T-helper 17 cell (primary cell): ENCODE measurements at places on chromosomes 7 and 10.

- no peak for DNase-seq
Observed at GRCh38 chr10:49379596-49380410, 16.1 kb downstream of the DRGX start.

DNA sequence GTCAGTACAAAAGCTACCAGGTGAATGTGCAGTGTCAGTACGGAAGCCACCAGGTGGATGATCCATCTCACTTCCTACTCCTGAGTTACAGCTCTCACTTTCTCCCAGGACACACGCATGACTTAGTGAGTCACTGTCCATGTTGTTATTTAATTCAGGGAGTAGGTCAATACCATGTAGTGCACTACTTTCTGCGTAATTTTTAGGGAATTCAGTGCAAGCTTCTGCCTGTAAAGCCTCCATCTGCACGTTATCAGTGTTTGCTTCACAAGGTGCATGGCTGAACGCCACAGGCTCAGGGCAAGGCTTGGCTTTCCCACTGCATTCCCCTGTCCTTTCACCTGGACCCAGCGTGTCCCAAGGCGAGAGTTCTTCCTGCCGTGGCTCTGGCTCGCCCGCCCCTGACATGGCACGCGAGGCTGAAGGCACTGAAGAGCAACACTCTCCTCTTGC lies 59.5 kb downstream of the LARP4B start:
- no peak for DNase-seq

DNA sequence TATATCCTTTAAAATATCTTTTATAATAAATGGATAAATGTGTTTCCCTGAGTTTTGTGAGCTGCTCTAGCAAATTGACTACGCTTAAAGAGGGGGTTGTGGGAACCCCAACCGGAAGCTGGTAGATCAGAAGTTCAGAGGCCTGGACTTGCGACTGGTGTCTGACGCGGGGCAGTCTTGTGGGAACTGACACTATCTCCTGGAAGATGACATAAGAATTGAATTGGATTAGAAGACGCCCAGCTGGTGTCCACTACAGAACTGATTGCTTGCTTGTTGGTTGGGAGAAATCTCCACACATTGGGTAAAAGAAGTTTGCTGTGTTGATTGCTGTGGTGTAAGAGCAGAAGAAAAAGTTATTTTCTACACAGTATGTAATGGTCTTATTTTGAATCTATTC lies 51.1 kb upstream of the AHR start:
- DNase-seq, result no peak

DNA sequence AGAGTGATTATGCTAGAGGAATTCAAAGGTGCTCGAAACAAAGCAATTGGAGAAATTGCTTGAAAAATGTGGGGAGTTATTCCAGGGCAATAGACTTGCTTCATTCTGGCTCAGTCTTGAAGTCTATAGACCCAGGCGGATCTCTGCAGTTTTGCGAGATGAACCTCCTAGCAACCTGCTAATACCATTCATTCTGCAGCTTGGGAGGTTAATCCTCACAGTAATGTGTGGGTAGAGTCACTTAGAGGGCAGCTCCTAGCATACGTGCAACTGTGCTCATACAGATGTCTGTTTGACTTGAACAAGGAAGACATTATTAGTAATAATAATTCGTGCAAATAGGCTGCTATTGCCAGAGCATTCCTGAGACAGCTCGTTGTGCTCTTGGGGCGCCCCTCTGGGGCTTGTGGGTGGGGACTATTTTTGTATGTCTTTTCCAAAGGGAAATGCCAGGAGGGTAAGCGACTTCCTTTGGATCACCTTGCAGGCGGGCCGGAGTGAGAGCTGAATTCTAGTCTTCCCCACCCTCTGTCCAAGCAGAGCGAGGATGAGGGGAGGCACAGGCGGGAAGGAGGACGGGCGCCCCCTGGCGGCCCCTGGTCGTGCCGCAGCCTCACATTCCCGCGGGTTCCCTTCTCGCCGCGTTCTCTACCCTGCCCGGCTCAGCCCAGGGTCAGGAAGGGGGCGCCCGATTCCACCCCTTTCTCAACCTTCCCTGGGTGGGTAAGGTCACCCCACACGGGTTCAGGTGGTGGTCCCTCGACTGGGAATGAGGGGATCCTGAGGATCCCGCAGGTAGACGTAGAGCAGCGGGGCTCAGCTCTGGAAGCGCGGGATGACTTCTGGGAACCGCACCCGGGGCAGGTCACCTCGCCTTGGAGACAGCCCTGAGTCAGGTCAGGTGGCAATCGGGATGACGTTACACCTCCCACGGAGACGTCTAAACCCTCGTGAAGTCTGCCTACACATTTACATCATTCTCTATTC lies 241.5 kb downstream of the PHTF2 start:
- DNase-seq, result peak; percentile 50

DNA sequence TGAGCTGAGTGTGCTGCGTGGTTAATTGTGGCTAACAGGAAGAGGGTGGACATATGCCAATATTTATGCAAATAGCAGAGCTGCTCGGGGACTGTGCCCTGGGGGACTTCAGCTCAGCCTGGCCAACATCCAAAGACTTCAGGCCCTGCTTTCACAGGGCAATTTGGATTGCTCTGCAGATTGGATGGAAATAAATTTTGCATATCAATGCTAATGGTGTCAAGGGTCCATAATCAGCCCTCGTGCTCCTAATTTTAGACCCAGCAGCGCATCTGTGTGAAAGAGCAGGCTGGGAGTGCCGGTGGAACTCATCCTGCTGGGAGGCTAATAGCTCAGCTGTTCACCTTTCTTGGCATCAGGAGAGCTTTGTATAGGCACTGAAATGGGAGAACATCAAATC lies 270.1 kb downstream of the TCERG1L start:
- DNase-seq, result no peak

GRCh38 chr7:34184466-34184865 lies 279.1 kb downstream of the BMPER start:
- DNase-seq, result no peak

DNA sequence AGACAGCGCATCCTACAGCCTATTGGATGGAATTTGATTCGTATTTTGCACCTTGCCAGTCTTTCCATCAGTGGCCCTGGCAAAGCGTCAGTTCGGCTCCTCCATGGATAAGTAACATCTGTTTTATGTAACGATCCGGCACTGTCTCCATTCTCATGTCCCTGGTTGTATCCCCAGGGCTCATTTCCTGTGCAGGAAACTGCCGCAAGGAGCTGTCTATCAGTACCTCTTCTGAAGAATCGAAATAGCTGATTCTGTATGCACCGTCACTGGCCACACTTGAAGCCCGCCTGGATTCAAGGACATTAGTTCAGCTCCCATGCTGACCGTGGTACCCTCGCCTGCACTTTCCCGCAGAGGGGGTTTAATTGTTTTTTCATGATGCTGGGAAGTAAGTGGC lies 53.1 kb upstream of the NPS start:
- DNase-seq, result no peak

DNA sequence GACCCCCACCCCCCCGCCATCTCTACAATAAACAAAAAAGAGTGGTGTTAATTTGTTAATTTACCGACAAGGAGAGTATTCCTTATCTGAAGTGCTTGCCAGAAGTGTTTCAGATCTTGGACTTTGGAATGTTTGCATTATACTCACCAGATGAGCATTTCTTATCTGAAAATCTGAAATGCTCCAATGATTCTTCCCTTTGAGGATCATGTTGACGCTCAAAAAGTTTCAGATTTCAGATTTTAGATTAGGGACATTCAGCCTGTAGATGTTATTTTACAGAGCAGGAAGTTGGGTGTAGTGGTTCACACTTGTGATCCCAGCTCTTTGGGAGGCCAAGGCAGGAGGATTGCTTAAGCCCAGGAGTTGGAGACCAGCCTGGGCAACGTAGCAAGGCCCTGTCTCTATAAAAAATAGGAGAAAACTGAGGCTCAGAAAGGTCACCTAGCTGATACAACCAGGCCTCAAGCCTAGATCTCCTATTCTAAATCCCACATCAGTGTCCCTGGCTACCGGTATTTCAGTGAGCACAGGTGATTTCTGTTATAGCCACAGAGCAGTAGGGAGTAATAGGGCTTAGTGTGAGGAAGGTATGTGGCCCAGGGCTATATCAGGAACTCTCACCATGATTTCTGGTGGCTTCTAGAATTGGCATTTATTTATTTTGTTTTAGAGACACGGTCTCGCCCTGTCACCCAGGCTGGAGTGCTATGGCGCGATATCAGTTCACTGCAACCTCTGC lies 35.4 kb downstream of the TMEM120A start:
- no peak for DNase-seq

DNA sequence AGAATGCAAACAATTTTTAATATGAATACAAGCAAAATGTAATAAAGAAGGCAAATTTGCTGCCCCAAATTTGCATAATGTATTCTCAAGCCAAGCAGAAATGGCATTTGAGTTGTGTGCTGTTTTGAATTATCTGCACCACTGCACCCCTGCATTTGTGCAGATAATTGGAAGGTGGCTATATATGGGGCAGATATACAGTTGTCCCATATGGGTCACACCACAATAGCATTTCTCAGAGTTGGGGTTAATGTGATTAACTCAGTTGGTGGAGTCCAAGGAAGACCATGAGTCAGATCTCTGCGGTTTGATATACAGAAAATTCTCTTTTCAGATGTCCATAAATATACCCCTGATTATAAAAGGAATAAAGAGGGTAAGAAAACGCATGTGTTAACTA lies 68.9 kb upstream of the EXOC4 start:
- no peak for DNase-seq

DNA sequence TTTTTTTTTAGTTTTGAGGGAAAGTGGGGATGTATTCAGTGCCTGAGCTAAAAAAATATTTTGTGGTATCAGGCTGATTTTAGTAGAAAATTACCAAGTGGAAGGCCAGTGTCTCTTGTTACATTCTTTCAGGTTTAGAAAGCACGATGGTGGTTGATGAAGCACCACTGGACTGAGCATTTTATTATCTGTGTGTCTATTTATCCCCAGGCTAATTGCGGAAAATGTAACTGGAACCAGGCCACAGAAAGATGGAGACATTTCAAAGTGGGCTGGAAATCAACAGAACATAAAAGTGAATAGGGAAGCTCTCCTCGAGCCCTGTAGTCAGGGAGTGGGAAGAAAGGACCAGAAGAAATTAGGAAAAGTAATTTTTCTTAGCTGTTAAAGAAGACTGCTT lies 261.0 kb downstream of the STK31 start:
- no peak for DNase-seq

DNA sequence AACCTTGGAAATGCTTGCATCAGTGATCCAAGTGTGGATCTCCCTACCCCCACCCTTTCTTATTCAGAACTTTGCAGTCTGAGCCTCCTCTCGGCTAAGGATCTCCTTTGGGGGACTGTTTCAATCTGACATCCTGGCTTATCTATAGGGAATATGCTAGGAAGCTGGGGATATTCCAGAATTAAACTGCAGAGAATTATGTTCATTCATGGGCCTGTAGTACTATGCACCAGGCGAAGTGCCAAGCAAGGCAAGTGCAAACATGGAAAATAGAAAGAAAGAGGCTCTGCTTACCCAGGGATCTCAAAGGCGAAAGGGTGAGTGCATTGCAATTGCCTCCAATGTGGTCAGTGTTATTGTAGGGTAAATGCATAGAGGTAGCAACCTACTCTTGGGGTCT lies 96.5 kb downstream of the CACNB2 start:
- no peak for DNase-seq

DNA sequence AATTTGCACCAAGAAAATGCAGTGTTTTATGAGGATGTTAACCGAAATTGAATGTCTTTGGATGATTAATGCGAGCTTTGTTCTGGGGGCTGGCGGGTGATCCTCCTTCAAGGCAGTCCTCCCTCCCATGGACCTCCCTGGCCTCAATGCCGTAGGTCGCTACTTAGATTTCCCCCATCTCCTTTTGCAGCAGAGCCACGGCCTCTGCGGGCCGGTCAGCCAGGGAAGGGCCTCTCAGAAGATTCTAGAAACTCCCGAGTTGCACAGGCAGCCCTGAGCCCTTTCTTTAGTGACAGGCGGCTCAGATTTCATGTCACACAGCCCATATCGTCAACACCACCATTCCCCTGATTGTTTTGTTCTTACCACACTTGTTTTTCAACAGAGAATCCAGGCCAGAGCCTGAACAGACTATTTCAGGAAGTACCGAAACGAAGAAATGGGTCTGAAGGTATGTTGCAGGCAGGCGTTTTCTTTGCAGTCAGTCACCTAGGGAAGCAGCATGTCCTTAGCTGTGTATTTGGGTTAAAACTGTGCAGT lies 88.2 kb upstream of the SH2B2 start:
- DNase-seq, result no peak

DNA sequence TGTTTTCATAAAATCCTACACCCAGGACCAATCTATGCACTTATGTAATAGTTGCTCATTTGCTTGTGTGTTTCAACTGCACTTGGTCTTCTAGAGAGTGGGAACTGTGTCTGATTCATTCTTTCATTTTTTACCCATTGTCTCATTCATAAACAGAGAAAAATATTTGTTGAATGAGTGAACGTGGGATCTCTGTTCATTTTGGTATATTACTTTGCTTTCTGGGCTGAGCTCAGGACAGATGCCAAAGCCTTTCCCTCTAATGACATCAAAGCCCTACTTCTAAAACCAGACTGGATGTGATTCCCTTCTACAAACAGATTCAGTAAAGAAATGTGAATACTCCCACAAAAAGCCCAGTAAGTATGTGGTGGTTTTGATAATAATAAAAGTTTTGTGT lies 145.2 kb downstream of the ST7 start:
- DNase-seq, result no peak

GRCh38 chr10:10270126-10271050 lies 747.3 kb upstream of the CELF2 start:
- no peak for DNase-seq

DNA sequence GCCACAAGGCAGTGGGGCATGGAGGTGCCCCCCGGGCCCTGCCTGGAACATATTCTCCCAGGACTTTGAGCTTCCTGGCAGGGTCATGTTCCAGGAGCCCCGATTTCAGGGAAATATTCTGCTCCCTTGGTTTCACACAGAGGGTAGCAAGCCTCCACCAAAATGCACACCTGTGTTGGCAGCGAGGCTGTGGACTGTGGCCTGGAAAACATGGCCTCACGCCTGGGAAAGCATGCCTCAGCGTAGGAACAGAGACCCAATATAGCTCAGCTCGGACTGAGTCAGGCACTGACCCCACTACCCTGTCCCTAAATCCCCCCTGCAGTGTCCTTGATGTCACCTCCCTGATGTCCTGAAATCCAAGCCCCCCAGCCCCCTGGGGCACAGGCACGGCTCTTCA lies 92.0 kb downstream of the KCNMA1 start:
- no peak for DNase-seq

DNA sequence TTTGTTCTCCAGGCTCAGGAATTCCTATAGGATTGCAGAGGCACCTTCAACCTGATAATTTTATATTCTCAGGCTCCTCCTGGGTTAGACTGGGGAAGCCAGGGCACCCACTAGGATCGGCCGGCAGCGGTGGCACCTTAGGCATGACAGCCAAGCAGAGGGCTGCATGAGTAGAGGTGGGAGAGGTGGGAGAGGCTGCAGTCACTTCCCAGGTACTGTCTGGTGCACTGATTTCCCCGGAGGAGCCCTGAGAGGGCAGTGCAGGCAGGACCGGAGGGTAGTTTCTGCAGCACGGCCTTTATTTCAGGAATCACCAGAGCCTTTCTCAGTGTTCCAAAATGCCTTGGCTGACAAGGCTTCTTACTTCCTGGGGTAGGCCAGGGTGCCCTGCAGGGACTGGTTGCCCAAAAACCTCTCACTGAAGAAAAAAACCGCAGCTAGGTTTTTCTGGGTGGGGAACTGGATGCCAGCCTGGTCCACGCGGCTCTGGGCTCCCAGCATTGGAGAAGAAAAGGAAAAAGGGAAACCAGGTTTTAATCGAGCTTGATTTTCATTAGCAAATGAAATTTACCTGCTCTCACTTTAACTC lies 3.6 kb upstream of the HOXA13 start:
- no peak for DNase-seq
